ENCODE measurements at places on chromosomes 3 and 15. TPM values are rescaled to one million over a fixed set of nuclear protein-coding genes. Genes with fewer than 3 reads are reported as not detected.

- no peak for DNase-seq
Observed at GRCh38 chr3:97804471-97804870, 17.3 kb upstream of the CRYBG3 start.

GRCh38 chr3:112778353-112778948 is 68.2 kb downstream of the CD200R1L start:
- DNase-seq, result no peak

GRCh38 chr3:184596886-184597575 is 35.4 kb downstream of the EPHB3 start:
- DNase-seq, result no peak

DNA sequence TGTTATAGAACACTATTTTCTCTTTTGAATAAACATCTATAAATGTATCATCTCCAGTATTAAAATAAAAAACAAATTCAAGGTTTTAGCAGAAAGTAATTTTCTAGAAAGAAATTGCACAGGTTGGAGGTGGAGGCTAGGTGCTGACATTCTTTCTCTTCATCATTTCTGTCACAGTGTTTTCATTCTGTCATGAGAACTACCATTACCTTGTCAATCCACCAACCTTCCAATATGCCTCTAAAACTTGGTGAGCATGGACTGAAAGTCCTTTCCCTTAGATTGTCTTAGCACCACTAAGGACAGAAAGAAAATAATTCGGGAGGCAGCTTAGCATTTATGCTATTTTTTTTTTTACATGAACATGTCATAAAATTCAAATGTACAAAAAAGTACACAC is 596.2 kb upstream of the DPPA4 start:
- no peak for DNase-seq

- DNase-seq, result no peak
Observed at GRCh38 chr3:169242708-169243513, 420.6 kb downstream of the MECOM start.

- DNase-seq, result no peak
Observed at GRCh38 chr15:79433276-79433990, 1.3 kb downstream of the MINAR1 start.

- DNase-seq, result no peak
Observed at GRCh38 chr3:184582646-184583577, 21.3 kb downstream of the EPHB3 start.

DNA sequence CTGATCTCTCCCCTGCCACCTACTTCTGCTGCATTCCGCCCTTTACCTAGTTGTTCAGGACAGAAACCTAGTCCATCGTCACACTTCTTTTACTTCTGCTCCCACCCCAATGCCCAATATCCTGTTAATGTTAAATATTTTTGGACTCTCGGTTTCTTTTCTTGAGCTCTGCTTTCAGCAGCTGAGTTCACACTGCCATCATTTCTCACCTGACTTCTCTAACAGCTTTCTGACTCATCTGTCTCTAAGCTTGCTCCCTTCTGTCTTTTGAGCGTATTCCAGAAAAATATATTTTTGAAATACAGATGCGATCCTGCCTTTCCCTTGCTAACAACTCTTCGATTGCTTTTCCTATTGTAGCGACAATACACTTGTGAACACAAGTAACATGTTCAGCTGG is 183.4 kb downstream of the KLHL25 start:
- DNase-seq, result no peak

DNA sequence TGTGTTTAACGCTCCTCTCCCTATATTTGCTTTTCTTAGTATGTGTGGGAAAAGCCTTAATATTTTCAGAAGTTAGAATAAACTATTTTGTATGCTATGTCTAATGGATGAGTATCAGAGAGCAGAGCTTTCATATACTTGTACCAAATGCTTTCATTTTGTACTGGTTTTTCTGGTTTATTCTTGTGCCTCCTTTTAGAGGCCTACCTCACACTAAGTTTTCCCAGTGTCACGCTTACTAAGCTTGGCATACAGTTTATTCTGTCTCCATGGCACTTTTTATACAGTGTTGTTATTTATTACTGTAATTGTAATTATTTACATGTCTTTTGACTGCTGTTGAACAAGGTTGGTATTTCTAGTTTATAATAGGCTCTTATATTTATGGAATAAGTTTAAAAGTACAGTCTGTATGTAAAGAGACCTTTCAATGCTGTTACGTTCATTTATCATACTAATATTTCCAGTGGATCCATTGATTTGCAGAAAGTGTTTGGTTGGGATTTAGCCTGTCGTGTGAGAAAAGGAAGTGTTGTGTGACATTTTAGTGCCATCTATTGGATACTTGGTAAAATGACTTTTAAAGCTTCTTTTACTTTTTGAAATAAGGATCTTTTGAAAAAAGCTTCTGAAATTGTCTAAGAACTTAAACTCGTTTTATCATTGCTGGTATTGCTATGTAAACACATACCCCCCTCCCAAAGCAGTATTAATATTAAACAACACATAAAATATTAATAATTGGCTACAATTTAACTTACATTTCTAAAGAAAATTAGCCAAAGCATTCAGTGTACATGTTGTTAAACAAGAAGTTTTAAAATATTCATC is 5.2 kb upstream of the EBLN2 start:
- no peak for DNase-seq

The FILIP1L gene
- total RNA-seq, result 0.28 TPM

The GRAMD1C gene
- total RNA-seq, result not detected

The XCR1 gene
- not detected for total RNA-seq

The TEX55 gene
- total RNA-seq, result not detected
